ENCODE measurements at places on chromosomes 4 and X.
A peak's percentile ranks its signal among the peaks of the same experiment; 100 is the strongest.

- DNase-seq, result no peak
Observed at GRCh38 chr4:43556262-43556661, 663.7 kb downstream of the GRXCR1 start.

DNA sequence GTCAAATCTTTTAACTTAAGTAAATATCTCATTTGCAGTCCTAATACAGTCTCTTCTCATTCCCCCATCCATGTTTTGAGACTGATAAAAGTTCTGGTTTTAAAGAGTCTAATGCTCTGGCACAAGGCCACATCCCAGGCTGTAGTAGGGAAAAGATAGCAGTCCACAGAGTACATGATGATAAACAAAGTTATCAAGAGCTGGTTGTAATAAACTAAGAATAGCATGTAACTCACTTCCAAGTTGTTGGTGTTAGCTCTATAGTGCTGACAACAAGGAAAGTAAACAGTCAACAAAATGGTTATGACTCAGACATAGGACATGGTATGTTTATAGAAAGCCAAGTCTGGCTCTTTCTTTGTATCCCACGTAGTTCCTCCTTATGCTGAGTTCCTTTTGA is 21.8 kb upstream of the AREG start:
- DNase-seq, result no peak

GRCh38 chr4:127698789-127699200 is 31.4 kb upstream of the SLC25A31 start:
- DNase-seq, result no peak

- DNase-seq, result no peak
Observed at GRCh38 chrX:71510161-71510560, 22.7 kb upstream of the OGT start.

- DNase-seq, result no peak
Observed at GRCh38 chr4:71765821-71766383, 18.0 kb downstream of the GC start.

GRCh38 chr4:40722576-40723161 is 27.1 kb upstream of the NSUN7 start:
- no peak for DNase-seq

DNA sequence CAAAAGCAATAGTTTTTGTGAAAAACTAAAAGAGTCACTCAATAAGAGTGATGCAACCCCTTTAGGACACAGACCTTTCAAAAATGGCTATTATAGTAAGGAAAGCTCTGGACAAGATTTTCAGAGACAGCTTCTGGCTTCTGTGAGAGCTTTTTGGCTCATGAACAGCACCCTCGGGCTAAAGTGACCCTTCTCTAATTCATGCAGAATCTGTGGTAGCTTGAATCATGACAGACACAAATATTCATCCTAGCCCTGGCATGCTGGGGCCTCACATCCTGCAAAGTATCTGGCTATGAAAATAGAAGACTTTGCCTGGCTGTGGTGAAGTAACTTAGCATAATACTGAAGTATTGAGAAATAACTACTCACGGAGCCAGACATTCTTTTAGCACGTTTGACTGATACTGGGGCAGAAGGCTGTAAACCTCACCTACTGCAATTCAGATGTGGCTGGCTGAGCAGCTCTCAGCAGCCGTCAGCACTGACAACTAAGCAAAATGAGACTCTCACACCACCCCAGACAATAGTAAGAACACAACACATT is 327.3 kb downstream of the MAPK10 start:
- no peak for DNase-seq

GRCh38 chr4:3021627-3022026 is 52.7 kb downstream of the HTT-AS start:
- no peak for DNase-seq

- no peak for DNase-seq
Observed at GRCh38 chr4:38821739-38822138, 17.1 kb upstream of the TLR1 start.

DNA sequence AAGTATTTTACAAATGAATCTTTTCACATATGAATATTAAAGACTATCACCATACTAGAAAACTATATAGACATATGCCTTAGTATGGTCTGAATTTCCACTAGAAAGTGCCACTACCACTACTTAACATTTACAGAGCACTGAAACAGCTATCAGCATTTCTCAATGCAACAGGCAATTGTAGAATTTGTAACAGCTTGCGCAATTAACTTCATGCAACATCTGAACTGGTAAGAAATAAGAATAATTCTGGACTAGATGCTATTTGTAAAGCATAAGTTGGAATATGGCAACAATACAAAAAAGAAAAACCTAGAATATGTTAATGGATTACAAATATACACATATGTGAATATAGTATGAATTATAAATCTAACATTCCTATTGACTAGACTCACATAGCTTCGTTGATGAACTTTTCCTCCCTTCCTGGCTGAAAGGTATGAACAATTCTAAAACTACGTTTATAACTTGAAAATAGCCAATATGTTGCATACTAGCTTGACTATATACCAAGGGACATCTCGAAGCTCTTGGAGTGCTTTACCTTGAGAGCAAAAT is 82.0 kb downstream of the ATP8A1 start:
- DNase-seq, result no peak

DNA sequence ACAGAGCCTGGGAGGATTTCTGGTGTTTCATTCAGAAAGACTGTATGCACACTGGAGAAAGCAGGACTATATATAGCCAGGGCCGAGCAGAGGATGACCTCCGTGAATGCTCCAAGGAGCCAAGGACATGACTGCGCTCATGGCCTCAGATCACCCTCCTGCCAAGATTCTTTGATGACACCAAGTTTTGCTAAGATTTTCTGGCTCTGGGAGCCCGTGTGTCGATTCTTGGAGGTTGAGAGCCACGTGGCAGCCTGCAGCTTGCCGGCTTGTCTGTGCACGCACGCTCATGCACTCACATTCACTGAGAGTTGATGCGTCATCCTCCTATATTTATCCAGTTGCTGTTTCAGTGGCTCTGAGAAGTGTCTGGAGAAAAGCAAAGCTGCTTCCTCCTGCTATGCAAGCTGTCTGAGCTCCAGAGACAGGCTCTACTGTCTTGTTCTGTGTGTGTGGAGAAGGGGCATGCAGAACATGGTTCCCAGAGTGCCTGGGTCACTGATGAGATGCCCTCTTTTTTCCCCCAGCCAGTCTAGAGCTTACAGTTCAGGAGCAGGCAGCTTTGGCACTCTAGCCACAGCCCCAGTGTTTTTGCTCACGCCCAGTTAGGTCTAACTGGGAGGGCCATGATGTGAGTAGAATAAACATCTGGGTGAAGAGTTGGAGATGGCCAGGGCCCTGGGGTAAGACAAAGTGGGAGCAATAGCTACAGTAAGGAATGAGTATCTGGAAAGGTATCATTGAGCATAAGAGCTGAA is 64.9 kb upstream of the SCOC start:
- DNase-seq, result no peak

DNA sequence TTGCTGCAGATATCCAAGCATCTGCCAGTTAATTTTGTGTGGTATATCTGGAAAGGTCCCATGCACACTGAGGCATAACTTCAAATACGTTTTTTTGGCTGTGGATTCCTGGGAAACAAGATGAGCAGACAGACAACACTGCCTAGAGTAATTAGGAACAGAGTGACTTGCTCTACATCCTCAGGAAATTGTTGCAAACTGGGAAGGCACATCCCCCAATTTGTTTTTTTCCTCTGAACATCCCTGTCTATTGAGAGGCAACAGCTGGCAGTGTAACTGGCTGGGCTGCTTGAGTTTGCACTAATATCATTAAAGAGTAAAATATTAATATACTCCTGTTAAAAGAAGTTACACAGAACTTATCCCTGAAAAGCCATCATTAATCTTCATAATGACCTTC is 207.7 kb upstream of the SLIT2 start:
- no peak for DNase-seq

DNA sequence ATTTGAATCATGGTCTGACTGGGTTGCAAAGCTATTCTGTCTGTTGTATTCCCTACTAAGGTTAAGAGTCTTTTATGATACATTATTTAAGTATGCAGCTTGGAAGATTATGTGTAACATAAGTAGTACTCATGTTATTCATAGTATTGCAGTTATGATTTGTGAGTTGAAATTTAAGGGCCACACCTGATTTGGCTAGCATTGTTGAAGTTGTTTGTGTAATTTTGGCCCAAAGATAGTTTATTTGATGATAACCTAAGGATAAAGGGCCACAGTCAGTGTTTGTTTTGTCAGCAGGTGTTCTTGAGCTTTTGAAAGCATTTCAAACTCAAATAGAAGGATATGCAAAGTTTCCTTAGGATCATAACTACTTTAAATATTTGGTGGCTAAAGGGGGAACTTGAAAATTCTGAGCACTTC is 38.9 kb downstream of the NUDT9 start:
- DNase-seq, result no peak

- no peak for DNase-seq
Observed at GRCh38 chr4:139575072-139575471, 19.1 kb upstream of the SETD7 start.

DNA sequence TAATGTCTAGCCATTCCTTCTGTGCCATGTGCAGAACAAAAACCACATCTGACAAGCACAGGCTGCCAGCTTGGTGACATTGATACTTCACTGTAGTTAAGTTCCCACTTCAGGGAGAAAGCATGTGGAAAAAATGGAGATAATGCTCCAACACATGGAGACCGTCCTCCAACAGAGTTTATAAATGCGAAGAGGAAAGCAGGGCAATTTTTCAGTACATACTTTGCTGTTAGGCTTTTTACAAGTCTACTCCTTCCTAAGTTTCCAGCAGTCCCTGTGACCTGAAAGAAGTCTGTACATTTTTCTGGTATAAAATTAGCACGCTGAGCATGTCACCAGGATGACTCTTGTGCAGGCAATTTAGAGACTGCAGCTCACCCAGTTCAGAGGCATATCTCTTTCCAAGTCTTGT is 766.9 kb upstream of the IGFBP7 start:
- no peak for DNase-seq

GRCh38 chr4:10371869-10372471 is 85.3 kb downstream of the ZNF518B start:
- no peak for DNase-seq

DNA sequence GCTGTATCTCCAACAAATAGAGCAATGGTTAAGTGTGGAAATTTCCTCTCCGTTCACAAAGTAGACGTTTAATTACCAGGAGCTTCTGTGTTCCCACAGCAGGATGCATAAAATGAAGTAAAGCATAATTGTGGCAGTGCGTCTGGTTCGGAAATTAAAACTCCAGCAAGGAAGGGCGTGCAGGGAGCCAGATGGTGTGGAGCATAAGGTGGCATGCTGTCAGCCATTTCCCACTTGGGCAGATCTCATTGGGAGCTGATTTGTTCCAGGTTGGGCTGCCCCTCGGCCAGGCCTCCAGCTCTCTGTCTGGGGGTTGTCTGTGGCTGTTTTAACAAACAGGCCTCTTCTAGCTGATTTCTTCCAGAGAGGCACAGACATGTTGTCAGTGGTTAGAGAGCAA is 182.1 kb upstream of the CLNK start:
- DNase-seq, result no peak

DNA sequence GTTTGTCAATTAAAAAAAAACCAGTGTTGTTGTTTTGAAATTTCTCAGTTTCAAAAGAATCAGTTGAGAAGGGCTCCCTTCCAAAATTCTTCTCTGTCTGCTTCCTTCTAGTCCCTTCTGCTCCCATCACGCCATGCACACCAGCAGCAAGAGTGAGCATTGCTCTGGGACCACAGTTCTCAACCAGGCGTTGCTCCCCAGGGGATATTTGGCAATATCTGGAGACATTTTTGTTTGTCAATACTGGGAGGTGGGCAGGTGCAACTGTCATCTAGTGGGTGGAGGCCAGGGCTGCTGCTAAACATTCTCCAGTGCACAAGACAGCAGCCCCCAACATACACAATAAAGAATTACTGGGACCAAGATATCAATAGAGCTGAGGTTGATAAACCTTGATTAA is 74.8 kb upstream of the EGFL6 start:
- DNase-seq, result no peak

DNA sequence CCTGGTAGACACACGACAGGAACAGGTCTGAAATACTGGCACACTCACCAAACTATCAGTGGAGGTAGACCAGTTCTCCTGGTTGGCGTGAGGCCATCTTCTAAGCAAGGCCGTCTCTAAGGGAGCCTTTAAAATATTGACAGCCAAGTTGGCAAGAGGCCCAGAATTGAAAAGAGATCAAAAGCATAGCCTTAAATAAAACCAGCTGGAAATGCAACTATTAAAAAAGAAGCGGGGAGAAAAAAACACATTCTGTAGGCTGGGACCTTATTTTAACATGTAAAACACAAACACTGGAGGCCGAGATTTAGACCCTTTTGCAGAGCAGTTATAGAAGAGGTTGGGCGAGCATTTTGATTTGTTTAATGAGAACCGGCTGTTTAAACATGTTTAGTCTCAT is 233.0 kb upstream of the CLNK start:
- DNase-seq, result peak; percentile 98

DNA sequence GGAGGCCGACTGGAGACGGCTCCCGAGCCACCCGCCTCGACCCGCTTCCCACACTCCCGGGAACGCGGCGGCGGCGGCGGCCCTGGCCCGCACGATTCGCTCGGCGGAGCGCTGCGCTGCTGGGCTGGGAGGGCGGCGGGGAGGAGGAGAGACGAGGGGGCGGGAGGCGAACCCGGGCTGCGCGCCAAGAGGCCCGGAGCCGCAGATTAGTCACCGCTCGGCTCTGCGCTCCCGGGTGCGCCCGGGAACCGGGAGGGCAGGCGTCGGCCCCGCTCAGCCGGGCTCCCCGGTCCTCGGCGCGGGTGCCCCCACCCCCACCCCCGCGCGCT is 11.2 kb upstream of the BCOR start:
- DNase-seq, result peak; percentile 74

GRCh38 chr4:636628-637159 is 11.3 kb downstream of the PDE6B start:
- DNase-seq, result no peak

DNA sequence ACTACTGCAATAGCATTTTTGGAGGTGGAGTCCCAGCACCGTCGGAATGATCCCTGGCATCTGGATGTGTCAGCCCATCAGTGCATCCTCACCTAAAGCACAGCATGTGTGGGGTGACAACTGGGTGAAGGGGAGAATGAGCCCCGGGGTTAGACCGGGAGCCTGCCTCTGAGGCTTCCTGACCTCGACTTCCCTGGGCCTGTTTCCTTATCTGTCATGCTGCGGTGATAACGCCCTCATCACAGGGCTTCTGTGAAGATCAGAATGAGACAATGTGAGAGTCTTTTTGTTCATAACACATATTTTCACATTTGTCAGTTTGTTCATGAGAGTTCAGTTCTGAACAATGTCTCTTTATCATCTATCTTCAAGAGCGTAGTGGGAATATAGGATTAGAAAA is 31.1 kb upstream of the PDLIM3 start:
- DNase-seq, result no peak

- DNase-seq, result no peak
Observed at GRCh38 chr4:142719854-142720541, 126.1 kb downstream of the INPP4B start.

DNA sequence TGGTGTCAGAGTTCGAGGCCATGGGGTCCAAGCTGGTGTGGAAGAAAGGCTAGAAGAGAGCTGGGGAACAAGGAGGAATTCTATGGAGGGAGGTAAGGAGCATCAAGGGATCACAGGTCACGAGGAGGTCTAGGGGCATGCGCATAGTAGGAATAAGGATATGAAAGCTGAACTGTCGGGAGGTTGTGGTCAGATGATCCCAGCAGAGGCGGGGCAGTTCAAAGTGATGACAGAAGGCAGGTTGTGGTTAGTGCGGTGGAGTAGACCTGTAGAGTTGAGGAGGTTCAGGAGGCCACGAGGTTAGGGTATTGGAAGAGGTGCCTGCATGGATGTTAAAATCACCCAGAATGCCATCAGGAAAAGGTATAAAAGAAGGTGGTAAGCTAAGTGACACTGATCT is 156.3 kb downstream of the TMEM164 start:
- DNase-seq, result no peak

- no peak for DNase-seq
Observed at GRCh38 chr4:169222761-169223160, 48.0 kb downstream of the SH3RF1 start.

- no peak for DNase-seq
Observed at GRCh38 chrX:13167481-13168231, 123.2 kb upstream of the FAM9C start.

Data from NCI-H1092 treated with DMSO at 0.1 percent for 48 hours (cell line).